ENCODE measurements at places on chromosomes 4 and X.
A peak's percentile ranks its signal among the peaks of the same experiment; 100 is the strongest.

GRCh38 chrX:75968293-75968692, 183.2 kb upstream of the MAGEE2 start:
- no peak for DNase-seq

- DNase-seq, result no peak
These were observed 526.7 kb upstream of the AGA start for GRCh38 chr4:177968817-177969442.

DNA sequence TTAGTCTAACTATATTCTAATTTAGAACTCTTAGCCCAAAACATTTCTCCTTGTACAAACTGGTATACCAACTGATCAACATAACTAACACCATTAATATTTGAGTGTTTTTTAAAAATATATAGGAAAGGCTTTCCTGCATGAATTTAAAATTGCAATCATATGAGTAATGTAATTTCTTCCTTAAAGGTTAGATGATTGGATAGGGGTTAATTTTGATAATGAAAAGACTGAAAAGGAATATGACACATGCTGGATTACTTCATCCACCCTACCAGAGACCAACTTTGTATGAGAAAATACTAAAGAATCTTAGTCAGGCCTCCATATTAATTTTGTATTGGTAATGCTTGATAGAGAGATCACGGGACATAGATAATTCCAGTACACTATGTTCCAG, 25.1 kb upstream of the PLS3 start:
- no peak for DNase-seq

GRCh38 chr4:159358226-159358625, 255.3 kb downstream of the RAPGEF2 start:
- DNase-seq, result peak; percentile 86

- DNase-seq, result no peak
These were observed 358.2 kb upstream of the NR3C2 start for GRCh38 chr4:148800336-148800885.

DNA sequence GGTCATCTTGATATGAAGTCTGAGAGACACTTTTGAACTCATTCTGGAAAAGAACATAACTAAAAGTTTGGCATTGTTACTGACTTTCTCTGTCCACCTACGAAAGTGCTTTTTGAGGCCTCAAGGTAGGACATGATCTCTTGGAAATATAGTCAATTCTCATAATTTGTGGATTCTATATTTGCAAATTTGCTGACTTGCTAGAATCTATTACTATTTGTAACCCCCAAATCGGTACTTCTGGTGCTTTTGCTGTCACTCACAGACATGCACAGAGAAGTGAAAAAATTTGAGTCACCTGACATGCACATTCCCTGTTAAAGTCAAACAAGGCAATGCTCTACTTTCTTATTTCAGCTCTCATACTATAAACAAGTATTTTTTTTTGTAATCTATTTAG, 35.6 kb downstream of the TSPAN7 start:
- DNase-seq, result no peak

DNA sequence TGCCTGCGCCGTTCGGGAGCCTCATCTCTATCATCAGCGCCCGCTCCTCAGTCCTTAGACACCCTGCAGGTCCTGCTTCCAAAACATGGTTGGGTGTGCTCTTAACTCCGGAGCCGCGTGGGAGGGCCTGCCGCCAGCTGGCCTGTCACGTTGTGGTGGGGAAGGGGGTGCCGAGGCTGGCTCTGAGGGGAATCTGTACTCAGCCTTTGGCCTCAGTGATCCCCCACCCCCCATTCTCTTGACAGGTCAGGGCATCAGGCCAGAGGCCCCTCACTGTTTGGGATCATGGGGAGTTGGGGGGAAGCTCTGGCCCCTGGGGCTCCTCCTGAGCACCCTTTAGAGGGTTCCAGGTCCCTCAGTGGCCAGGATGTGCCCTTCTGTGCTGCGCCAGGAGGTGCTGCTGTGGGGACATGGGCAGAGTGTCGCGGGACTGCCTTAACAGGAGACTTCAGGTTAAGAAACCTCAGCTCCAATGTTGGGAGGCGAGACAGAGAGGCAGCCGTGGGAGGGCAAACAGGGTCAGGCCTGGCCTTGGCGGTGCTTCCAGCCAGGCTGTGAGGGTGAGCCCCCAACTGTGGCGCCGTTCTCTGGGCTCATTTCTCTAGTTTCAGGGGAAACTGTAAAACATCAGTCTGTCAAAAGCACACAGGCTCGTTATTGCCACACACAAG, 33.5 kb downstream of the TRMT44 start:
- no peak for DNase-seq

Measured in fibroblast of skin of right quadriceps (primary cell).